ENCODE measurements at places on chromosomes 13 and 19.

DNA sequence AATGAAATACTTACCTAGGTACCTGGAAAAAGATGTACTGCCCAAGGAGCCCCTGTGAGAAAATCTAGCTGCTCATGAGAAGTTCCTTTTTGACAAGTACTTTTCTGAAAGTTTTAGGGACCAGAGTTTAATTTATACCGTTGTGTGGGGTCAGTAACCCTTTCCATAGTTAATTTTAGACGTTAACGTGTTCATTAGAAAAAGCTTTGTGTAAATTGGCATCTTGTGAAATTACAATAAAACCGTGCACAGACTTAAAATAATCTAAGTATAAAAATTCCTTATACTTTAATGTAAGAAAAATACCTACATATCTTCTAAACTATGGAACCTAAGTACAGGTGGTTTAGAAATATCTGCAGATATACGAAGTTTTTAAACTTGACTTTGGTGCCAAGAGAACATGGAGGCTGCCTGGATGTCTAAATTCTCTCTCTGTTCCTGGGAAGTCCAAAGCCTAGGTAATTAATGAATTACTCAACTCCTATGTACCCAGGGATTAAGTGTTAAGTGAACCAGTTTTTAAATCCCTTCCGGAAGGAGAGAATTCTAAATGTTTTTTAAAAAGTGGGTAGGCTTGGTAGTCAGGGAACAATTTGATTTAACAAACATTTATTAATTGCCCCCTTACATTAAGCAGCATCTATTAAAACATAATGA is 50.2 kb upstream of the PDX1 start:
- no peak for DNase-seq

DNA sequence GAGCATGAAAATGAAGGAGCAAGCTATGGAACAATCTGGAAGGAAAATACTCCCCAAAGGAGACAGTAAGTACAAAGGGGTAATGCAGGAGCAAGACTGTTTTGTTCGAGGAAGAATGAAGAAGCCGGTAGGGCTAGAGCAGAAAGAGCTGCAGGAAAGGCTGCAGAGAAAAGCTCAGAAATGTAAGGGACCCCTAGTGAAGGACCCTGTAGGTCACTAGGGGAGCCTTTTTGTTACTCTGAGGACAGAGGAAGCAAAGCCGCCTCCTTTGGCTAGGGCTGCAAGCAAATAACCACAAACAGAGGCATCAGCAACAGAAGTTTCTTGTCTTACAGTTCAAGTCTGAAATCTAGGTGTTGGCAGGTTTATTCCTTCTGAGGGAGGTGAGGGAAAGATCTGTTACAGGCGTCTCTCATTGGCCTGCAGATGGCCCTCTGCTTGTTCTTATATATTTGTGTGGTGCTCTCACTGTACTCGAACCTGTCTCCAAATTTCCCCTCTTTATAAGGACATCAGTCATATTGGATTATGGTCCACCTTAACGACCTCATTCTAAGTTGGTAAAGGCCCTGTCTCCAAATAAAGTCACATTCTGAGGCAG is 362.3 kb downstream of the COG6 start:
- no peak for DNase-seq

- DNase-seq = no peak
Observed at GRCh38 chr13:67076378-67076777, 153.8 kb downstream of the PCDH9 start.

GRCh38 chr13:67635754-67636153 is 405.6 kb upstream of the PCDH9 start:
- no peak for DNase-seq

DNA sequence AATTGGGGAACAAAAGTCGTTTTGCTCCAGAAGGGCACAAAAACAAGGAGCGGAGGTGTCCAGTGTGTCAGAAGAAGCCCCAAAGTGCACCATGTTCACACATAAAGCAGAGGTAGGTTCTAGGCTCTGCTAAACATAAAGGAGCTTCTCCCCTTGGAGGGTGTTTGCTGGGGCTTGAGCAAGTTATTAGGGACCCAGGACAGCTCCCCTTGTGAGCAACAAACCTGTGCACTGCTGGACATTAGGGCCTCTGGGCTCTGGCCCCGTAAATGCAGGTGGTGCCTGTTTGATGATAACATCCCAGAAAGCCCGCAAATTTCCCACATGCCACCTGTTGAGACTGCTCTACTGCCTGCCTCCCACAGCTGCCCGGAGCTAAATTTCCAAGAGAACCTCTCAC is 10.8 kb downstream of the RCN3 start:
- DNase-seq = no peak

DNA sequence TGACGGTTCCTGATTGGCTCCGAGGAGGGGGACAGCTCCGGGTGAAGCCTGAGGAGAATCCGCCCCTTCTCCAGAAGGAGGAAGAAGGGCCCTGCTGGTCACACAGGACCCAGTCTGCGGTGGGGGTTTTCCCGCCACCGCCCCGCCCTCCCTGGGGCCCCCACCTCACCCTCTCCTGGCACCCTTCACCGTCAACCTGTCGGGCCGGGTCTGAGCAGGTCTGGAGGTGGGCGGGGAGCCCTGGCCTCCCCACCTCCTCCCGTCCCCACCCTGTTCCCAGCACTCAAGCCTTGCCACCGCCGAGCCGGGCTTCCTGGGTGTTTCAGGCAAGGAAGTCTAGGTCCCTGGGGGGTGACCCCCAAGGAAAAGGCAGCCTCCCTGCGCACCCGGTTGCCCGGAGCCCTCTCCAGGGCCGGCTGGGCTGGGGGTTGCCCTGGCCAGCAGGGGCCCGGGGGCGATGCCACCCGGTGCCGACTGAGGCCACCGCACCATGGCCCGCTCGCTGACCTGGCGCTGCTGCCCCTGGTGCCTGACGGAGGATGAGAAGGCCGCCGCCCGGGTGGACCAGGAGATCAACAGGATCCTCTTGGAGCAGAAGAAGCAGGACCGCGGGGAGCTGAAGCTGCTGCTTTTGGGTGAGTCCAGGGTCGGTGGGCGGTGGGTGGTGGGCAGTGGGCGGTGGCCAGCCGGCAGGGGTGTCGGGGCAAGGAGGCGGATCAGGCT is at the start of gene GNA15:
TSS of gene GNA15 (plus strand) at position 73 of the 723 bp plus-strand sequence. CDS start at position 491, 418 bp downstream.
- no peak for DNase-seq

DNA sequence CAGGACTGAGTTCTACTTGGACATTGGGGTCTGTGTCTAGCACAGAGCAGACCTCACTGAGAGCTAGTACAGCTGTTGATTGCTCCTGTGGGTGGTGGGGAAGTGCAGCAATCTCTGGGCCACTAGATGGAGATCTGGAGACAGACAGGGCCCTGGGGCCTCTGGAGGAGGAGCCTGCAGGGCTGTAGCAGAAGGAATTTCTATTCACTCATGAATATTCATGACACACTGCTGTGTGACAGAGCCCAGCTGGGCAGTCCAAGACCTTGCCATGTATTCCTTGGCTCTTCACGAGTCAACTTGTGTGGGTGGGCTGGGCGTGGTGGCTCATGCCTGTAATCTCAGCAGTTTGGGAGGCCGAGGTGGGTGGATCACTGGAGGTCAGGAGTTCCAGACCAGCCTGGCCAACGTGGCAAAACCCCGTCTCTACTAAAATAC is 37.5 kb downstream of the SUGP2 start:
- peak; percentile 25 for DNase-seq

DNA sequence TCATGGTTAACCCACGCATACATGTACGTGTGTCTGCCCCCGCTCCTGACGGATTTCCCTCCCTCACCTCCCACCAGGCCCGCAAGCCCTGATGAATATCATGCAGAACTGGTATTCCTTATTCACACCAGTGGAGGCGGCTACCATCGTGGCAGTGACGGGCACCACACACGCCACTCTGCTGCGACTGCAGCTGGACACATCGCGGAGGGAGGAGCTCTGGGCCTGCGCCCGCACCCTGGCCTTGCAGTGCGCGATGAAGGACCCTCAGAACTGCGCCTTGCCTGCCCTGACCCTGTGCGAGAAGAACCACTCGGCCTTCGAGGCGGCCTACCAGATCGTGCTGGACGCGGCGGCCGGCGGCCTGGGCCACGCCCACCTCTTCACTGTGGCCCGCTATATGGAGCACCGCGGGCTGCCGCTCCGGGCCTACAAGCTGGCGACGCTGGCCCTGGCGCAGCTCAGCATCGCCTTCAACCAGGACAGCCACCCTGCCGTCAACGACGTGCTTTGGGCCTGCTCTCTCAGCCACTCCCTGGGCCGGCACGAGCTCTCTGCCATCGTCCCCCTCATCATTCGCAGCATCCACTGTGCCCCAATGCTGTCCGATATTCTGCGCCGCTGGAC is 35.0 kb downstream of the ZSWIM4 start:
- DNase-seq = no peak

DNA sequence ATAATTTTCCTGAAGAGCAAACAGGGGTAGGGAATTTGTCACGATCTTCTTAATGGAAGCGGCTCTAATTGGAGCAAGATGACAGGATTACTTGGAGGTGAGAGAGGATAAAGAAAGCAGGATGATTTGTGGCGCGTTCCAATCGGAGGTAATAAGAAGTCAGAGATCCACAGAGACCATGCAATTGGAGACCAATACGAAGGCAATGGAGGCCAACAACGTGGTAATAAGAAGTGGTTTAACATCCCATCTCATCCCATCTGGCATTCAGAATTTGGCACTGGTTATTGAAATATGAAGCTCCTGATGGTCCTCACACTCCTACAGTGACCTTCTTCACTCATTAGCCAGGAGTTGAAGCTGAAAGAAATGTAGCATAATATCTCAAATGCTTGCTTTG is 130.6 kb downstream of the DLEU7 start:
- DNase-seq = no peak

DNA sequence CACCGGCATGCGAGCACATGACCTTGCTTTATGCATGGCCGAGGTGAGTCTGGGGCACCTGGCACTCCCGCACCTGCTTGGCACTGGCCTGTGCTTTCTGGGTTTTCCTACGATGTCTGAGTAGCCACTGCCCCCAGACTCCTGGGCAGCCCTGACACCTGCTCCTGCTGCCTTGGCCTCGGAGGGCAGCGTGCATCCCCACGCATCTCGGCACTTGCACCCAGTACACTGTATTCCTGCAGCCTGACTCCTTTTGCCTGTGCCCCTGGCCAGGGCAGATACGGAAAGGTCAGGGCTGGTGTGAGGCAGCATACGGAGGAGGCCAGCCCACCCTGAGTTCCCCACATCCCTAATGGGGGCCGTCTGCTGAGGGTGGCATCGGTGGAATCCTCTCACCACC is 340.6 kb downstream of the TEX29 start:
- no peak for DNase-seq

DNA sequence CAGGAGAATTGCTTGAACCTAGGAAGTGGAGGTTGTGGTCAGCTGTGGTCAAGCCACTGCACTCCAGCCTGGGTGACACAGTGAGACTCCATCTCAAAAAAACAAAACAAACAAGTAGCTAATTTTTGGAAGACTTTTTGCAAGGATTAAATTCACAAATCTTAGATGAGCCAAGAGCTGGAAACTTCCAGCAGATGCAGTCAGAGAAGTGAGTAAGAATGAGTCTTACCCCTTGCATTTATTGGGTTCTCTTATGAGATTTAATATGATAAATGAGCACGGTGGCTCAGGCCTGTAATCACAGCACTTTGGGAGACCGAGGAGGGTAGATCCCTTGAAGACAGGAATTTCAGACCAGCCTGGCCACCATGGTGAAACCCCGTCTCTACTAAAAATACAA is 44.9 kb upstream of the NBEA start:
- DNase-seq = no peak

GRCh38 chr13:51258612-51259548 is 36.7 kb downstream of the FAM124A start:
- DNase-seq = no peak

DNA sequence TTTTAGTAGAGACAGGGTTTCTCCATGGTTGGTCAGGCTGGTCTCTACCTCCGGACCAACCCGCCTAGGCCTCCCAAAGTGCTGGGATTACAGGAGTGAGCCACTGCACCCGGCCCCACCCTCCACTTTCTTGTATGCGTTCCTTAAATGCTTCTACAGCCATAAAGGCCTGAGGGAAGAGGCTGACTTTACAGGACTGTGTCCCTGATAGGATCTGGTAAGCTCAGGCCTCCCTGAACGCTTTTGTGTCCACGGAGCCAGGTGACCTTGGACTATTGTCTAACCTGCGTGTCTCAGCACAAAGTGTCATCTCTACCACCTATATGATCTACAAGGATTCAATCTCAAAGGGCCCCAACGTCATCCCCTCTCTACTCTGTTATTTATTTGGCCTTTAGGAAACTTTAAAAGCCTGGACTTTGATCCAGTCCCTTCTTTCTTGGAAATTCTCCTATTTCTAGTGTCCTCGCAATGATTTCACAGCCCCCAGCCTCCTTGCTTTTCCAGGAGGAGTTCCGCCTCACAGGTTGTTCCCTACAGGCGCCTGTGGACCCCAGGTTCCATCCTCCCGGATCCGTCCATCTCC is 701 bp downstream of the ZNF552 start:
- DNase-seq = no peak

DNA sequence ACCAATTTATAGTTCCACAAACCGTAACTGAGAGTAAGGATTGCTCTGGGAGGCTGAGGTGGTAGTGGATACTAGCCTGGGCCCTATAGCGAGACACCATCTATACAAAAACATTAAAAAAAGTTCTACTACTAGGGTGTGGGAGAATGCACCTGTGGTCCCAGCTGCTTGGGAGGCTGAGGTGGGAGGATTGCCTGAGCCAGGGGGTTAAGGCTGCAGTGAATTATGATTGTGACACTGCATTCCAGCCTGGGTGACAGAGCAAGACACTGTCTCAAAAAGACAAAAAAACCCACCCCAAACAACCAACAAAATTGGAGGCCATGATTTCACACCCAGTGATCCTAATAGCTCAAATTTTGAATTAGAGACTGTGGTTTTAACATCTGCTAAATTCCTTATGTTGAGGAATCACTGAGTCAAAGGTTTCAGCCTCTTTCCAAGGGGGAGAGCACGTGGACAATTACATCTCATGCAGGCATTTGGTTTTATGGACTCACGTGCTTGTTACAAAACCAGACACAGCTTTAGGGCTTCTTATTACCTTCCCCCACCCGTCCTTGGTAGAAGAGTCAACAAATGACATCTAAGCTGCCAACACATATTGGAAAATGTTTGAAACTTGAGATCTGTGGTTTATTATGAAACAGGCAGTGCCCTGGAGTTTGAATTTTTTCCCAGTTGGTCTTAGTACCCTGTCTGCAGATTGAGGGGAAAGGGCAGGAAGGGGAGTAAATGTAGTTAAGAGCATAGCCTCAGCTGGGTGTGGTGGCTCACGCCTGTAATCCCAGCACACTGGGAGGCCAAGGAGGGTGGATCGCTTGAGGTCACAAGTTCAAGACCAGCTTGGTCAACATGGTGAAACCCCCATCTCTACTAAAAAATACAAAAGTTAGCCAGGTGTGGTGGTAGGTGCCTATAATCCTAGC is 18.5 kb downstream of the CYP2A6 start:
- DNase-seq = no peak

Data from NCI-H2081 (cell line).